ENCODE measurements at places on chromosomes 12 and 14.

GRCh38 chr14:97180304-97181200 is 383.4 kb downstream of the VRK1 start:
- DNase-seq: no peak

GRCh38 chr14:54220071-54220703 is 176.6 kb upstream of the CDKN3 start:
- DNase-seq: no peak

- no peak for DNase-seq
These were observed 156.7 kb downstream of the TMEM121 start for GRCh38 chr14:105682956-105683570.

GRCh38 chr12:78331753-78332152 is 501.1 kb downstream of the NAV3 start:
- DNase-seq: no peak

DNA sequence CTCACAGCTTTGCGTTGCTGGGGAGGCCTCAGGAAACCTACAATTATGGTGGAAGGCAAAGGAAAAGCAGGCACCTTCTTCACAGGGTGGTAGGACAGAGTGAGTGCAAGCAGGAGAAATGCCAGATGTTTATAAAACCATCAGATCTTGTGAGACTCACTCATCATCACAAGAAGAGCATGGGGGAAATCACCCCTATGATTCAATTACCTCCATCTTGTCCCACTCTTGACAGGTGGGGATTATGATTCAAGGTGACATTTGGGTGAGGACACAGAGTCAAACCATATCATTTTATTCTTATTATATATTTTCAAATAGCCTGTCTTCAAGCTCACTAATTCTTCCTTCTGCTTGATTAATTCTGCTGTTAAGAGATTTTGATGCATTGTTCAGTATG is 665.3 kb downstream of the TRHDE start:
- no peak for DNase-seq

GRCh38 chr14:80957613-80958012 is 2.2 kb downstream of the TSHR start:
- no peak for DNase-seq

- no peak for DNase-seq
These were observed 23.2 kb upstream of the LYZ start for GRCh38 chr12:69324797-69325466.

DNA sequence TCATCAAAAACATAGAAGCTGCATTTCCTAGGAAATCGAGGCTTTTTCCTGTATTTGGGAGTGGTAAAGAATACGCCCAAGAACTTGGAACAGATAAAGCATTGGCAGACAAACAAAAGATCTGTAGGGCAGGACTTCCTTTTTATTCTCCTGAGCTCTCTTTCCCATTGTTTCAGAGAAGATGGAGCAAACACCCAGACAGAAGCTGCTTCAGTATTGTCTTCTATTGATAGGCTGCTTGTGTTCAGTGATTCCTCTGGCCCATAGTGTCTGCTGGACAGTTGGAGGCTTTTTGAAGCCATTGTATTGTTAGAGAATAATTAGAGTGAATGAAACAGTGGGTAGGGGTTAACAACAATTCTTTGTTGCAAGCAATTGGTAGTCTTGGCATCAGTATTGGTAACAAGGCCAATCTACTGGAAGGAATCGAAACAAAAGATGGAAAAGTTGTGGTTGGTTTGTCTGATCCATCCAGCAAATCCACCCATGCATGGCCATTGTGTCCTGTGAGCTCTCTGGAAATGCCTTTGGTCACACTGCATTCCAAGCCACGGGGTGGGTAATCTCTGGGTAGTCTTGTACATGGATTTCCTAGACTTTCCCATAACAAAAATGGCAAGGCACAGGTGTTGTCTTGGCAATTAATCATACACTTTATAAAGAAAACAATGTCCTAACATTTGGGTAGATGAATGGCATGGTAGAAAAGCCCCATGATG is 424.8 kb downstream of the RAD51B start:
- DNase-seq: no peak

DNA sequence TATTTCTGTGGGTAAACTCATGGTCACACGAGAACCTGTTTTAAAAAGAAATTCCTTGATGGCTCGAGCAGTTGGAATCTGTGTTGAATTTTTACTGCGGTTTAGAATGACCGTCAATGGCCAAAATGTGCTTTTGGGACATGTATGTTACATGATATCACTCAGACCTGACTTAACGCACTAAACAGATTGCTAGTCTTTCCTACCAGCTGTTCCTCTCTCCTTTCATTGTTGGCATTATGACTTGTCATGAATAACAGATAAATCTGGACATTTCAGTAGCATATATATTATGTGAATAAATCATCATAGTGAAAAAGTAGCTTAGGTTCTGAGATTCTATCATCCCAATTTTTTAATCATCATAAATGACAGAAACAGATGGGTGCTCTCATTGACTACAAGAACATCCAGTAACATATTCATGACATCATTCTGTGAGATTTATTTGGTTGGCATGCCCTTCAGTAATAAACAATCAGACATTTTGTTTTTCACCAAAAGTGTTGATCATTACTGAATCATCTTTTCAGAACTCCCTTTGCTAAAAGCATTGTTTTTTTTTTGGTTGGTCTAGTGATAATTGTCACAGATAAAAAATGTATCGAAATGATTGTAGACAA is 57.9 kb upstream of the NAV3 start:
- no peak for DNase-seq

DNA sequence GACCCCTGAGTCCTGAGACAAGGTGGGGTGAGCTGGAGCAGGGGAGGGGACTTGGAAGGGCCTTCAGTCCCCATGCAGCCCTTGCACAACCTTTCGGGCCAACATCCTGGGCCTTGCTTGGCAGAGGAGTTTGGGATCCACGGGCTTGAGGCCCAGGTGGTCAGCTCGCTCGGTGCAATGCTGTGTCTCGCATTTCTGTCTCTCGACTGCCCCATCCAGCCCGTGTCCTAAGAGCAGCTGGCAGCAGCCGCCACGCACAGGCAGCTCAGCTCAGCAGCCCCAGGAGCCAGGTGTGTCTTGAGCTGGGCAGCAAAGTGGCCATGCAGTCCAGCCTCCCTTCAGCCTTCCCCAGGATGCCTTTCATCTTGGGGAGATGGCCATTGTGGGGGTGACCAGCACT is 10.8 kb downstream of the PACS2 start:
- no peak for DNase-seq

DNA sequence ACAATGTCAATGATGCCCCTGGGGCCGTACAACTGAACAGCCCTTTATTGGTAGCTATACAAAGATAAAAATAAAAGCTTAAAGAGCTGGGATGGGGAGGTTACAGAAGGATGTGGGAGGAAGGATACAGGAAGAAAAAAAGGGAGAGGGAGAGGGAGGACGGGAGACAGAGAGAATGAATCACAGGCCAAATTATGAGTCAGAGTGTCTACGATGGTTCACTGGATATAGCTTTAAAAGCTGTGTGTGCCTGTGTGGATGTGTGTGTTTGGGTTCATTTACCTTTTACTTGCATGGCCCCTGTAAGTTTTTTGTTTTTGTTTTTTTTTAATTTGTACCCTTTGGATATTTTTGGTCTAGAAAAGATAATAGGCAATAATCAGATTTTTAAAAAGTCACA is 111.9 kb downstream of the CCDC60 start:
- no peak for DNase-seq

GRCh38 chr12:116263844-116264243 is 13.6 kb downstream of the MED13L start:
- no peak for DNase-seq

DNA sequence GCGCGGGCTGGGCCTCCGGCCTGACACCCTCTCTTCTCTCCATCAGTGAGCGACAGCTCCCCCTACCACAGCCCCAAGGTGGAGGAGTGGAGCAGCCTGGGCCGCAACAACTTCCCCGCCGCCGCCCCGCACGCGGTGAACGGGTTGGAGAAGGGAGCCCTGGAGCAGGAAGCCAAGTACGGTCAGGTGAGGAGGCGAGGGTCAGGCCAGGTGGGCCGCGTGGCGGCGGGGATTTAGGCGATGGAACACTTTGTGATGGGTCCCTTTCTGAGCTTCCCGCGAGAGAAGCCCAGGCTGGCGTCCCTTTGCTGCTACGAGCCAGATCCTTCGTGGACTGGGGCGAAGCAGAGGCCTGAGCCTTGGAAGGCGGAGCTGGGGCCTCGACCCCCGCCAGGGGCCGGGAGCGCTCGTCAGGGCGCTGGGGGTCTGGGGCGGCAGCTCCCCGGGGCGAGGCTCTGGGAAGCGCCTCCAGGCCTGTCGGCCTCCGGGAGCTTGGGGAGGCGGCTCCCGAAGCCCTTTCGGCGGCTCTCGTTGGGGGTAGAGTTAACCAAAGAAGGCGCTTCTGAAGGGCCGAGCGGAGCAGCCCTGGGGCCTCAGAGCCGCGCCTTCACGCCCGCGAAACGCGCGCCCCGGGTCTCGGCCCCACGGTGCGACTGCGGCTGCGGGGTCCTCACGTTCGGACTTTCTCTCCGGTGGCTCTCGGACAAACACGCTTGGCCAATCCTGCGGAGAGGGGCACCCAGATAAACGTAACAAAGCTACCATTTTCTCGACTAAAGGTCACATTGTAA is 5.0 kb downstream of the PAX9 start:
- no peak for DNase-seq

GRCh38 chr12:106285982-106286381 is 16.6 kb upstream of the TCP11L2 start:
- no peak for DNase-seq

- no peak for DNase-seq
These were observed 53.7 kb upstream of the GPATCH2L start for GRCh38 chr14:76098047-76098446.

- no peak for DNase-seq
These were observed 15.3 kb upstream of the SPIC start for GRCh38 chr12:101459642-101460346.

- DNase-seq: no peak
These were observed 162.4 kb upstream of the TMEM260 start for GRCh38 chr14:56417173-56417572.

GRCh38 chr12:50614167-50614759 is 109.5 kb downstream of the DIP2B start:
- DNase-seq: no peak

DNA sequence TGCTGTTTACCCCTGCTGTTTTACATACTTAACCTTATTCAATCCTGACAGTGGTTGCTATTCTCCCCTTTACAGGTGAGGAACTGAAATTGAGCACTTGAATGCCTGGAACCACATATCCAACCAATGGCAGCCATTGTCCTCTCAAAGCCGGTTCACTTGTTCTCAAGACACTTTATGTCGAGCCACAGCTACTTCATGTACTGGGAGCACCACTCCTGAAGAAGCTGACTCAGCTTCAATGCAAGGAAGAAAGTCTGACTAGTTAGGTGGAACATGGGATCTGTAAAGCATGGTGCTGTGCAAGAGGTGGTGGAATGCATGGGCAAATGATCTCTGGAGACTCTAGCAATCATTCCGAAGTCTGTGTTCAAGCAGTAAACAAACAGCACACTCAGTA is 113.9 kb upstream of the CPM start:
- no peak for DNase-seq

DNA sequence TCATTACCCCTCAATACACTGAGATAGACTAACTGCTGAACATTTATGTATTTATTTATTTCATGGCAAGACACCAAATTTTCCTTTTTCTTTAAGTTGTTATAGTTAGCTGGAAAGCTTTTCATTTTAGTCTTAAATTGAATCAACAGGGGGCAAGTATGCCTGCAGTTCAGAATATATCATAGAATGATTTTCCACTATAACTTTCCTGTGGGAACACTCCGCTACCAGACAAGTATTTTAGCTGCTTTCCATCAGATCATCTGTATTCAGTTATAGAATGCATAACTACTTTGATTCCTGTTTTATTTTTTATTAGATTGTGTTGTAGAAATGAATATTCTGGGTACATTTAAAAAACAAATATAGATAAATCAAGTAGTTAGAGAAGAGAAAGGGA is 102.0 kb downstream of the SLC6A15 start:
- DNase-seq: no peak

DNA sequence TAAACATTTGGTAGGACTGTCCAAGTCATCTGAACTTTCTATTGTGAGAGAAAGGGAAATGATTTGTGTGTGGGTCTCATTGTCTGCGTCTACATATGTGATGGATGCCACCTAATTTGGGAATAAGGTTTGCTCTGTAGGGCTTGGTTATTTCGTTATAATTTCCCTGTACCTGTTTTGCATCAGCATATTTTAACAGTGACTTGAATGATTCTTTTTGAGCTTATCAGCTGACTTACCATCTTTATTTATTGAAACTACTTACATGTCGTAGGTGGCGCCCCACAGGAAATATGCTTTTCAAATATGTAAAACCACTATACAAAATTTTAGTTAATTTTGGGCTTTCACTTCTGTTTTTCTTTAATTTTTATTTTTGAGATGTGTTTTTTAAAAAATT is 56.5 kb upstream of the BCAT1 start:
- no peak for DNase-seq

DNA sequence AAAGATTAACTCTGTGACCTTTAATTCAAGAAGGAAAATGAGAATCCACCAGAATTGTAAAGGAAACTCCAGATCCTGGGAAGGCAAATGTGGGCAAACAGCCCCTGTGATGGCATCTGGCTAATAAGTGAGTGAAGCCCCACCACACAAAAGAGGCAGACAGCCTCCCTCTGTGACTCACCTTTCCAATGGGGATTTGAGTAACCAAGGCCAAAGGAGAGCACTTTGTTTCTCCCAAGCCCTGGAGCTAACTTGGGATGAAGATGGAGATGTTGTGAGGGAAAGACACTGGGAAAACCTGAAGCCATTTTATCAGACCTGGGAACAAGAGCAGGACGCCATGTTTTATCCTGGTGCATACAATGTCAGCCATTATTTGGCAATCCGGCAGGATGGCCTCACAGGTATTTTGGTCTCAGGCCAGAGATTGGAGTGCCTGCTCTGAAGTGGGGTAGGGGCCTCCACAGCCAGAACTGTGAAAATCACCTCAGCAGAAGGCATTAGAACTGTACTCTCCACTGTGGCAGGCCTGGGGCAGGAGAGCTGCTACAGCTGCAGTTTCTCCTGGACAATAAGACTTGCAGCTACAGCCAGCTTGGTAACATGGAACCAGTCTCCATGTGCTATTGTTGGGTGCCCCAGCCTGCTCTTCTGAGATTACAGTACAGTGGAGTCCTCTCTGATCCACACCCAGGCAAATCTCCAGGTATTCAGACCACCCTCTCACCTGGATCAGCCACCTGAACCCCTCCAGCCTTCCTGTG is 96.6 kb upstream of the PCED1B start:
- no peak for DNase-seq

DNA sequence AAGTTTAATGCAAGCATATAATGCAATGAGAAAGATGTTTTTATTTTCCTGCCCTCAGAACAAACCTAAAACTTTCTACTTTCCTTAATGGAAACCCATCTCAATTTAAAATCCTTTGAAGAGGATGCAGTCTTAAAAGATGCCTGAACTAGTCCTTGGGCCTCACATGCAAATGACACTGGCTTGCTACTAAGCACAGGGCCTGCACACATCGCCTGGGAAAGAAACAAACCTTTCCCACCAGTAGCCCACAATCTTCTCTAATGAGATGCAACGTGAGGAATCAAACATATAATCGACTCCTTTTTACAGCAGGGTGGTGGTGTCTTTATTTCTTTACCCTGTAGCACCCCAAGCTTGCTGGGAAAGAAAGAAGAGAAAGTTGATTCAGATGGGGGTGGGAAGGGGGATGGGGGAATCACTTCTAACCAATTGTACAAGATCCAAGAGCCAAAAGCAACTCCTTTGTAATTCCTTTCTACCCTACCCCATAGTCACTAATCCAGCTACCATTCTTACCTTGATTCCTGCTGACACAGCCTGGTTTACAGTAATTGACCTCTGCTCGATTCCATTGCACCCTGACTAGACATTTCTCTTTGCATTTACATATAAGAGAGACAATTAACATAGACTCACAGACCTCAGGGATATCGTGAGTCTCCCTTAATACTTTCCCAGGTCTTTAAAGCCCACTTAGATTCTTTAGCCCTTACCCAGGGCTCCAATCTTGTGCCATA is 69.5 kb upstream of the FERMT2 start:
- no peak for DNase-seq
